ENCODE measurements at places on chromosomes 13 and 19.

DNA sequence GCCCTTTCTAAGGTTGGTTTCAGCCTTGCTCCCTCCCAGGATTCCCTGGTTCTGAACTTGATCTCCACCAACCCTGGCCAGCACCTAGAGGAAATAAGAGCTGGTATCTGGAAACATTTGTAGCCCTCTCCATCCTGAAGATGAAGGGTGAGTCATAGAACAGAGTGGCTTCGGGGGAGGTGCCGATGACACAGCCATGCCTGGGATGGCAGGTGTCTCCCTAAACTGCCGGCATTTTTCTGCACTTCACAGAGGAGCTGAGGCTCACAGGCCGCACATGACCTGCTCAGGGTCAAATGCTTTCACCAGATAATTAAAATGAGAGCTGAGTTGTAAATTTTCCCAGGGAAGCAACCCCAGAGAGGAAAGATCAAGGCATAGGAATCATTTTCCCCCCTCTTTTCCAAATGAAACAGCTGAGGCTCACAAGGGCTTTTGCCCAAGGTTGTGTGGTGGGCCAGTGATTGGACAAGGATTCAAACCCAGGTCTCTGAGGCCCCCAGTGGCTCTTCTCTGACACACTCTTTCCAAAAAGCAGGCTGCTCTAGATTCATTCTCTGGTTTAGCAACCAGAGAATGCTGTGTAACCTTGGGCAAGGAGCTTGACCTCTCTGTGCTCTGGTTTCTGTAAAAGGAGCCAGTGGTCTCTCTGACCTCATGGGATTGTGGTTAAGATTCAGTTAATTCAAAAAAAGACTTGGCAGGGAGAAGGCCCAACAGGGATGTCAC is 1.2 kb upstream of the SLC25A42 start:
- DNase-seq: no peak

GRCh38 chr19:29532956-29533355 is 7.2 kb downstream of the VSTM2B start:
- no peak for DNase-seq

GRCh38 chr19:12785431-12786031 is 5.8 kb upstream of the JUNB start:
- peak; percentile 57 for DNase-seq

GRCh38 chr13:42569576-42570344 is 4.2 kb upstream of the TNFSF11 start:
- DNase-seq: no peak

GRCh38 chr13:112657850-112658445 is 31.9 kb upstream of the ATP11A start:
- DNase-seq: no peak

DNA sequence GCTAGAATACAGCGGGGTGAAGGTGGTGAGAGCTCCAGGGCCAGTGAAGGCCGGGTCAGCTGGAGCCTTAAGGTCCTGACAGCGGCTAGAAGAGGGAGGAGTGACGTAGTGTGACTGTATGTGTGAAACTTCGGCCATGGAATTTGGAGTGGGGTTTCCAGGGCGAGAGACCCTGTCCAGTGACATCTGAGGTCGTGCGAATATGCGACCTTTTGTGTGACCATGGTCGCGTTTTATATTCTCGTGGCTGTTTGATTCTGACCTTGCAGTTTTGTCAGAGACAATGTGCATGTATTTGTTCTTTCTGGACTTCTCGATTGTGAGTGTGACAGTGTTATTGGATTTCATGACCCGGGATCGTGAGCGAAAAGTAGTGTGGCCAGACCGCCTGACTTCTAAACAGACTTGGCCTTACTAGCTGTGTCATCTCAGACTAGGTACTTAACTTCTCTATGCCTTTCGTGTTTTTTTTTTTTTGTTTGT is 405 bp upstream of the ZNF569 start:
- no peak for DNase-seq

DNA sequence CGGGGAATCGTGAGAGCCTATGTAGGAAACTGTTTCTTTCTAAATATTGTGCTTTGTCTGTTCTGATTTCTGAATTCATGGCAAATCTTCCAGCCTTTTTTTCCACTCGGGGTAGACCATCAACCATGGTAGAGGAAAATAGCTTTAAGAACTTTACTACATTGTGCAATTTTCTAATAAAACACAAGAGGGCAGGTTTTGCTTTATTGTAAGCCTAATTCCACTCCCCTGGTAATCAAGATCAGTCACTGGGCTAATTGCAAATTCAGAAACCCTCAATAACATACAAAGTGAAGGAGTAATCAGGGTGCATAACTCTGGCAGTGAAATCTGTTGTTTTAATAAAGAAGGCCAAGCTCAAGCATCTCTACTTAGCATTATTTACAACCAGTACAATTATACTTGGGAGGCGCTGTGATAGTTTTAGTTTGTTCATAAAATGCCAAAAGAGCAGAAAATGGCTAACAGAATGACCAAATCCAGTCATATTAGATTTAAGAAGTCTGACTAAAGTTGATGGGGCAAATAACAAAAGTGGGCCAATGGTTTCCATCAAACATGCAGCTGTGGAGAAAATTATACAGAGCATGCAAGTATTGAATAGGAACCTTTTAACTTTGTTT is 43.8 kb downstream of the DCT start:
- DNase-seq: no peak
